ENCODE measurements at places on chromosomes 7 and 10. TPM values are rescaled to one million over a fixed set of nuclear protein-coding genes. Genes with fewer than 3 reads are reported as not detected.

Gene MYH16
- not detected for total RNA-seq

Gene PTF1A
- not detected for total RNA-seq

Gene HACD1
- total RNA-seq: 4.1 TPM

Gene LIPF
- total RNA-seq: not detected

GRCh38 chr7:142753366-142753765, 4.1 kb downstream of the PRSS1 start:
- no peak overlapping the region for H3K27ac ChIP-seq
- H3K36me3 ChIP-seq: no peaks in the 10 kb centered on the region

- no peak overlapping the region for H3K4me3 ChIP-seq
- H3K27me3 ChIP-seq: no peaks in the 10 kb centered on the region
- no peak for DNase-seq
- H3K27ac ChIP-seq: no peak overlapping the region
- peaks cover 9% of the 10 kb centered on the region for H3K4me1 ChIP-seq
Measured at GRCh38 chr10:102444851-102445250, 6.5 kb downstream of the C10orf95 start.

DNA sequence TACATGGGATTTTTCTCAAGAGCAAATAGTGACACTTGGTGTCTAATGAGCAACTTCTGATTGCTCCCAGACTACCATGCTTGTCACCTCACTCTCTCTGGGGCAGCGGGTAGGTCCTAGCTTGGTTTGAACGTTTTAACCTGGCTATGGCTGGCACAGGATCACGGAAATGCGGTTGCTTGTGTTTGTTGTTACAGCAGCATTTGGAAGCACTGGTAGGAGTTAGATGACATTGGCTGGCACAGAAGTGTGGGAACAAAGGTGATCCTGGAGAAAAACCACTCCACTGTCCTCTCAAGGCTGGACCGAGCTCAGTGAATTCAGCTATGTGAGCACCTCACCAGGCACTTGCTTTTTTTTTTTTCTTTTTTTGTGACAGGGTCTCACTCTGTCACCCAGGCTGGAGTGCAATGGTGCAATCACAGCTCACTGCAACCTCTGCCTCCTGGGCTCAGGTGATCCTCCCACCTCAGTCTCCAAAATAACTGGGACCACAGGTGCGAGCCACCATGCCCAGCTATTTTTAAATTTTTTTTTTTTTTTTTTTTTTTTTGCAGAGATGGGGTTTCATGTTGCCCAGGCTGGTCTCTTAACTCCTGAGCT, 3.5 kb upstream of the PFKFB3 start:
- no peak for DNase-seq
- peaks cover 21% of the 10 kb centered on the region for H3K4me1 ChIP-seq
- H3K36me3 ChIP-seq: peaks cover 3% of the 10 kb centered on the region
- H3K27ac ChIP-seq: no peak overlapping the region

DNA sequence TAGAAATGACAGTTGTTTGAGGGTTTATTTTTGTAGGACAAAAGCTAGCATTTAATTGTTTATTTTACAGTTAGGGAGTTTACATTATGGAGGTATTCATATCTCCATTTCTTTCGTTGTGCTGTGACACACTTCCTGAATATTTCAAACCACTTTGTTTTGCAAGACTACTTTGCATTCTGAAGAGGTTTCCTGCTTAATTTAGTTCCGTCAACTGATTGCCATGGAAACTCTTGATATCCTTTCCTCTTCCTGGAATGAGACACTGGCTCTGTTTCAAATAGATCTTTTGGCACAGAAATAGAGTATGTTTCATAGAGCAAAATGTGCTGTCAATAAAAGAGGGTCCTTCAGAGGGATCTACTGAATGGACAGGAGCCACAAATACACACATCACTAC, 159.5 kb upstream of the AGR3 start:
- no peak overlapping the region for H3K4me3 ChIP-seq
- DNase-seq: no peak
- H3K36me3 ChIP-seq: no peaks in the 10 kb centered on the region
- H3K27me3 ChIP-seq: peaks cover 1% of the 10 kb centered on the region
- peaks cover 26% of the 10 kb centered on the region for H3K4me1 ChIP-seq

DNA sequence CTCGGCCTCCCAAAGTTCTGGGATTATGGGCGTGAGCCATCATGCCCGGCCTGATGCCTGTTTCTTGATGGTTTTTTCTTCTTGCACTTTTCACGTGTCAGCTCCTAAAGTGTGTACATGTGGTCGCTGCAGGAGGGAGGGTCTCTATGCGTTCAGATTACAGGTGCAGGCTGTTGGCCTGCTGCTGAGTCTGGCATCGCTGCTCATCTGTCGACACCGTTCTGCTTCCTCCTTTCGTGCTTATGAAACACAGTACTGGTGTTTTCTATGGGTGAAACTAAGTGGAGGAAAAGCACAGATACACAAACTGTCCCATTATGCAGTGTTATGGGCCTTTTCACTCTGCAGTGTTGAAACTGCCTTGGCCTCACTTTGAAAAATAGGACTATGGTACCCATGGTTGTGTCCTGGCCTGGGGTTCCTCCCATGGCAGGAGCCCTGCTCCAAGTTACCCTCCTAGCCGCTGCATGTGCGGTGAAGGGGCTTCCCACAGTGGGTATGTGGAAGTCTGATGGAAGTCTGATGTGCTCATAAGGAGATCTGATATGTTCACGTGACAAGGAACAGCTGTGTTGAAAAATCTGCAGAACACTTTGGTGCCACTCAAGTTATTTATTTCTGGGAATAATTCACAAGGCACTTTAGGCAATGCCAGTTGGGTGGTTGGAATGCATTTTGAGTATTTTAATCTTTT, 23.5 kb downstream of the OGDH start:
- DNase-seq: no peak
- peak overlapping the region; percentile 84 for H3K27ac ChIP-seq
- H3K36me3 ChIP-seq: peaks cover 36% of the 10 kb centered on the region
- no peaks in the 10 kb centered on the region for H3K27me3 ChIP-seq
- H3K4me1 ChIP-seq: peaks cover 80% of the 10 kb centered on the region

DNA sequence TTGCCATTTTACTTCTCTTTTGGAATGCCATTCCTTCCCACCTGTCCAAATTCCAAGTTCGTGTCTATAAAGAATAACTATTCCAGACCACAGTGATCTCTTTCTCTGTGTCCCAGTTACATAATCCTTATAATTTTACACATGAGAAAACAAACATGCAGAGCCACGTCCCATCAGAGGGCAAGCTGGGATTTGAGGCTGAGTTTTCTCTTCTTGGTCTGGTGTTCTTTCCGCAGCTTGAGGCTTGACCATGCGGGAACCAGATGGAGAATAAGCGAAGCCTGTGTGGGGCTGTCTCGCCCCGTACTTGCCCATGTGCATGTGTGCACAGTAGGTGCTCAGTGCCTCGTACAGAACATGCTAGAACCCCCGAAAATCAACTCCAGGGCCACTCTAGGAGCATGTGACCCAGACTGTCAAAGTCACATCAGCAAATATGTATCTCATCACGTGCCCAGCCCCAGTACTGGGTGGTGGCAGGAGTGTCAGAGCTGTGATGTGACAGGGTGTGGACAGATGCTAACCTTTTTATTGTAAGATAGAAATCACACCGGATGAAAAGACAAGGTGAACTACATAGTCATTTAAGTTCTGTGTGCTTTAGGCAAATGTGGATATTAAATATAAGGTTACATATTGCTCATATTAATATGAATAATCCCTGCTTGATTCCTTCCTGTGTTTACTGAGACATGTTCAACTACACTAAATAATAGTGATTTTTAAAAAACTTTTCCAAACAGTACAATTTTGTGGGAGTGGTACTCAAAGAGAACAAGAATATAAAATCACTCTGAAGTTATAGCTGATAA, 3.2 kb downstream of the INSIG1 start:
- no peak for DNase-seq
- peak overlapping the region; percentile 68 for H3K4me3 ChIP-seq
- peaks cover 44% of the 10 kb centered on the region for H3K4me1 ChIP-seq
- H3K36me3 ChIP-seq: peaks cover 58% of the 10 kb centered on the region
- peak overlapping the region; percentile 4 for H3K27ac ChIP-seq

GRCh38 chr7:107725138-107725740, 18.7 kb upstream of the CBLL1 start:
- H3K4me1 ChIP-seq: no peaks in the 10 kb centered on the region
- no peak overlapping the region for H3K4me3 ChIP-seq
- H3K27ac ChIP-seq: no peak overlapping the region
- DNase-seq: peak; percentile 42

- H3K4me3 ChIP-seq: no peak overlapping the region
- H3K27me3 ChIP-seq: peaks cover 17% of the 10 kb centered on the region
- H3K4me1 ChIP-seq: peaks cover 10% of the 10 kb centered on the region
- no peaks in the 10 kb centered on the region for H3K36me3 ChIP-seq
- no peak overlapping the region for H3K27ac ChIP-seq
- peak; percentile 14 for DNase-seq
Measured at GRCh38 chr7:127486654-127487053, 94.1 kb upstream of the ZNF800 start.

DNA sequence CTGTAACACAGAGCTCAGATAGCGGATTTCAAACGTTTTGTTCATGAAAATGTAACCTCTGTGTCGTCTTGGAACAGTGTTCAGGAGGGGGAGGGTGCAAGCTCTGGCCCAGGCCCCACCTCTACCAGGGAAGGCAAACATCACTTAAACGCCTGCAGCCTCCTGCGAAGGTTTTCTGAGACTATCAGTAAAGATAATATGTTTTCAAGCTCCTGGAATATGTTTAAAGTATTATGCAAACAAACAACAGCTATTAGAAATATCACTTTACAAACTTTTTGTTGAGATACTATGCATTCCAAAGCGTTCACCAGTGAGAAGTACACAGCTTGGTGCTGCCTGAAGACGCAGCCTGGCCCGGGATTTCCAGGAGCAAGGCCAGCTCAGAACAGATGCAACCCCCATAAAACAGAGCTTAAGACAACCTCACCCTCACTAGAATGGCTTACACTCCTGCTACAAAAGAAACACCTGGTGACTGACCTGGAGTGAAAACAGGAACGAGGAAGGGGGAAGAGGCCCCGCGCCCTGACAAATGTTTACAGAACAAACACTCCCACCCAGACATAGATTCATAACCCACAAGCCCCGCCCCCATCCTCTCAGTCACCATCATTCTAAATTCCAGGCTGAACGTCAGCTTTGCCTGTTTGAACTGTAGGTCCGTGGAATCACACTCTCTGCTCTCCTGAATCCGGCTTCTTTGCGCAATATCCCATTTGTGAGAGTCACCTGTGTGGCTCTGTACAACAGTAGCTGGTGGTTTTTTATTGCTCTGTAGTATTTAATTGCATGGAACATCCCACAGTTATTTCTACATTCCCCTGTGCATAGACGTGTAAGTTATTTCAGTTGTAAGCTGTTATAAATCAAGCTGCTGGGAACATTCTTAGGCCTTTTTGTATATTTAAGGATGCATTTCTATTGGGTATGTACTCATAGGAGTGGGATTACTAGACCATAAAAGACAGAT, 155.0 kb downstream of the PTPRN2 start:
- no peak for DNase-seq
- H3K4me1 ChIP-seq: no peaks in the 10 kb centered on the region
- H3K36me3 ChIP-seq: no peaks in the 10 kb centered on the region
- no peak overlapping the region for H3K27ac ChIP-seq

GRCh38 chr7:132899833-132900232, 182.1 kb downstream of the CHCHD3 start:
- H3K27me3 ChIP-seq: no peaks in the 10 kb centered on the region
- H3K4me3 ChIP-seq: no peak overlapping the region
- H3K4me1 ChIP-seq: peaks cover 3% of the 10 kb centered on the region

- no peaks in the 10 kb centered on the region for H3K36me3 ChIP-seq
- no peaks in the 10 kb centered on the region for H3K4me1 ChIP-seq
- H3K27ac ChIP-seq: no peak overlapping the region
- H3K4me3 ChIP-seq: no peak overlapping the region
Measured at GRCh38 chr7:45347804-45348203, 190.2 kb downstream of the RAMP3 start.

- H3K4me3 ChIP-seq: no peak overlapping the region
- no peaks in the 10 kb centered on the region for H3K36me3 ChIP-seq
- no peaks in the 10 kb centered on the region for H3K27me3 ChIP-seq
- no peak for DNase-seq
- no peak overlapping the region for H3K27ac ChIP-seq
Measured at GRCh38 chr10:108862676-108863350, 1060.5 kb downstream of the XPNPEP1 start.

DNA sequence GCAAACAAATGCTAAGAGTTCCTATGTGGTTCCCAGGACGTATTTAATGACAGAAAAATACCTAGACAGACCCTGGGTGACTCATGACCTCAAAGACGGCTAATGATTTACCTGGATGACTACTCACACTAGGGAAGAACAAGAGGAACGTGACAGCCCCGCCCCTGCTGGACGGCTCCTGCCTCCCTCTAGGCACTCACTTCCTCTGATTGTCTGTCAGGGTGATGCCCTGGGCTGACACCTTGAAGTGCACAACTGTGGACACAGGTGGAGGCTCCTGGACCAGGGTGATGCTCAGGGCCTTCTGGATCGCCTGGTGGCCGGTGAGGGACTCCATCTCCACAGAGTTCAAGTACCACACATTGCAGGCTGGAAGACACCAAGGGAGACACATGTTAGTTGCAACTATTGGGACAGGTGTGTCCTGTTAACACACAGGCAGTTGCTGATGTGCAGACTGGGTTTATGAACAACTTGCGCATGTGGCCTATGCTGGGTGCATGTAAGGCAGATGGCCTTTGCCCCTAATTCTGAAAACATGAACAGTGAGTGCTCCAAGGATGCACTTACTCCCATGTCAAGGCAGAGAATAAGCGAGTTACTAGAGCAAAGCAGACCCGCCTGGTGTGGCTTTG, 298.3 kb downstream of the TNS3 start:
- DNase-seq: no peak
- H3K27ac ChIP-seq: no peak overlapping the region

- H3K27ac ChIP-seq: no peak overlapping the region
- no peak overlapping the region for H3K4me3 ChIP-seq
- H3K27me3 ChIP-seq: peaks cover 3% of the 10 kb centered on the region
- DNase-seq: no peak
- H3K4me1 ChIP-seq: peaks cover 5% of the 10 kb centered on the region
- no peaks in the 10 kb centered on the region for H3K36me3 ChIP-seq
Measured at GRCh38 chr10:25818751-25819150, 115.3 kb upstream of the MYO3A start.

DNA sequence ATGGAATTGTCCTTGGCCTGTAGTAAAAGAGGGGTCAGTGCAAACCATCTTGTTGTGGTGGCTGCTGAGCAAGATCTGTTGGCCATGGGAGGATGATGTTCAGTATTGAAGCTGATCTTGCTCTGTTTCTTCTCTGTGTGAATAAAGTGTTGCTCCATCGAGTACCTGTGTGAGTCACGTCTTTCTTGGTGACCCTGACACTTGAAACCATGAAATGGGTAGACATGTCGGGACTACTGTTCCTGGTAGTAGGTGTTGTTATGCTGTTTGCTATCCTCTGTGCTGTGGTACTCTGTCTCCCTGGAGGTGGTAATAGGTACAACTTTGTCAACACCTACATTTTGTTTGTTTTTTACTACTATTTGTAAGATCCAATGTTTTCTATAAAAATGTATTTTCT, 330.6 kb downstream of the MDFIC start:
- H3K4me3 ChIP-seq: no peak overlapping the region
- H3K27ac ChIP-seq: no peak overlapping the region
- no peaks in the 10 kb centered on the region for H3K27me3 ChIP-seq
- DNase-seq: no peak
- no peaks in the 10 kb centered on the region for H3K36me3 ChIP-seq

Measured in activated CD4-positive, alpha-beta memory T cell treated with anti-CD3 and anti-CD28 coated beads for 36 hours (primary cell).